ENCODE measurements at places on chromosomes 13 and 19. TPM values are rescaled to one million over a fixed set of nuclear protein-coding genes. Genes with fewer than 3 reads are reported as not detected.

ZNF93 gene
- 4.4 TPM for total RNA-seq

ZNF180 gene
- total RNA-seq: 9.4 TPM

DNA sequence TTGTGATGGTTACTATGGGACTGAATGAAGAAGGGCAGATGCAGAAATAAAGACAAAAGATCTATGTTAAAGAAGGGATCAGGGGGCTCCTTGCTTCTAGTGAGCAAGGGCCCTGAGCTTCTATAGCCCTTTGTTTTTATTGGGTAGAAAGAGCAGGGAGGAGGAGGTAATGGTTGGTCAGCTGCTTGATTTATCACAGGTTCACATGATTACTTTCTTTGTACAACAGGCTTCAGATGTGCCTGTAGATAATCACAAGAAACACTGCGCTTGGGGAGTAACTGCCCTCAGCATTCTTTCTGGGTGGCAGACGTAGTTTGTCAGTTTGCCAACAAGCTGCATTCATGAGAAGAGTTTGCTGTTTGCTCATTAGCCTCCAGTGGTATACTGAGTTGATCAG lies 4.8 kb upstream of the ZNF439 start:
- no peaks in the 10 kb centered on the region for H3K27me3 ChIP-seq
- H3K36me3 ChIP-seq: no peaks in the 10 kb centered on the region
- no peak overlapping the region for H3K27ac ChIP-seq
- DNase-seq: no peak

DNA sequence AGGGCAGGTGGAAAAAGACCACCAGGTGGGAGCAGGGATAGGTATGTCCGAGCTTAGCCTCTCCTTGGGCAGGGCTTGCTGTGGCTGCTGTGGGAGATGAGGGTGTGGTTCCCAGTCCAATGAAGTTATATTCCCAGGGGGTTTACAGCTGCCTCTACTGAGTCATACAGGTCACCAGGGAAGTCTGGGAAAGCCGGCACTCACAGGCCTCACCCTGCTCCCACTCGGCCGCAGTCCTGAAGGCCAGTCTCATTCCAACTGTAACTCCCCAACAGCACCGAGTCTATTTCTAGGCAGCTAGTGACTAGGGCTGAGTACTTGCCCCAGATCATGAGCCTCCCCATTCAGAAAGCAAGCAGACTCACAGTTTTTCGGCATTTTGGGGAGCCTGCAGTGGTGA lies 77.1 kb downstream of the FNDC3A start:
- no peaks in the 10 kb centered on the region for H3K4me1 ChIP-seq
- no peak overlapping the region for H3K4me3 ChIP-seq
- no peak overlapping the region for H3K27ac ChIP-seq
- no peak for DNase-seq
- H3K27me3 ChIP-seq: no peaks in the 10 kb centered on the region
- H3K36me3 ChIP-seq: no peaks in the 10 kb centered on the region

GRCh38 chr19:1112268-1113029 lies 8.7 kb downstream of the GPX4 start:
- H3K36me3 ChIP-seq: peaks cover 73% of the 10 kb centered on the region
- peak overlapping the region; percentile 21 for H3K27ac ChIP-seq
- no peaks in the 10 kb centered on the region for H3K27me3 ChIP-seq
- H3K4me3 ChIP-seq: no peak overlapping the region
- H3K4me1 ChIP-seq: peaks cover 16% of the 10 kb centered on the region

GRCh38 chr19:50475101-50475568 lies 1.2 kb upstream of the EMC10 start:
- no peak overlapping the region for H3K27ac ChIP-seq
- DNase-seq: no peak
- no peaks in the 10 kb centered on the region for H3K27me3 ChIP-seq
- H3K36me3 ChIP-seq: peaks cover 22% of the 10 kb centered on the region

DNA sequence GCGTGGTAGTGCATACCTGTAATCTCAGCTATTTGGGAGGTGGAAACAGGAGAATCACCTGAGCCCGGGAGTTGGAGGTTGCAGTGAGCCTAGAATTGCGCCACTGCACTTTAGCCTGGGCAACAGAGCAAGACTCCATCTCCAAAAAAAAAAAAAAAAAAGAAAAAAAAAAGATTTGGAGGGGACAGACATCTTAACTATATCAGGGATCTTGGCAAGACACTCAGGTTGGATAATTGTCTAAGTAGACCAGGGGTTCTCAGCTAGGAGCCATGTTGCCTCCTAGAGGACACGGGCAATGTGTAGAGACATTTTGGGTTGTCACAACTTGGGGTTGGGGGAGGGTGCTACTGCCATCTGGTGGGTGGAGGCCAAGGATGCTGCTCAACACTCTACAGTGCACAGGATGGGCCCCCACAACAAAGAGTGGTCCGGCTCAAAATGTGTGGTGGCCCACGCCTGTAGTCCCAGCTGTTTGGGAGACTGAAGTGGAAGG lies 1.9 kb upstream of the ZNF580 start:
- peaks cover 3% of the 10 kb centered on the region for H3K36me3 ChIP-seq
- no peak overlapping the region for H3K4me3 ChIP-seq
- no peak overlapping the region for H3K27ac ChIP-seq
- no peaks in the 10 kb centered on the region for H3K27me3 ChIP-seq

DNA sequence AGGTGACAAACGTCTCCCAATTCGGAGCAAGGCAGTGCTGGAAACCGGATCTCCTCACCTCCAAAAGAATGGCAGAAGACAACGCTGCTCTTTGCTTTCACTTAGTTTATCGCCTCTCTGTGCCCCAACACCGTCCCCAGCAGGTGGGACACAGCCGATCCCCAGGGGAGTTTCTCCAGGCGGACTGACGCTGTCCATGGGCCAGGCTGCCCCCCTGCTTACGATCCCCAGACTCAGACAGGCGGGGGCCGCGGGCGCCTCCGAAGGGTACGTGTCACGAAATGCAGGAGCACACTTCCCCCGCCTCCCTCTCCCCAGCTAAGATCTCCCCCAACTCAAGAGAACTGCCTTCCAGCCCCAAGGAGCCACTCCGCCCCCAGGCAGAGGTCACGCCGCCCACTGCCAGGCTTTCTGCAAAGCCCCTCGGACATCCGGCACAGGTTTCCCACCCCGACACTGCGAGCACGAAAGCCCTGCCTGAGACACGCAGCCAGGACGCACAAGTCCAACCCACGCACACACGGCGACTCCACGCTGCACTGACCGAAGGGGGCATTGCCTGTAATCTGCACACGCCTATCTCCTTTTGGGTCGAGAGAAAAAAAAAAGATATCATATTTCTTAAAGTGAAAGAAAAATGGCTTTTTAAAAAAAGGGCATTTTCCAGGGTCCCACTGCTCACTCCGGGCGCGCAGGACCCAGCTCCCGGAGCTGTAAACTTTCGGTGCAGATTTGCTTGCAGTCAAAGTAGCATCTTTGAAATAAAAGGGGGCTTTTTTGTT lies 2.0 kb downstream of the SPRY2 start:
- H3K4me3 ChIP-seq: peak overlapping the region; percentile 38
- H3K27me3 ChIP-seq: peaks cover 36% of the 10 kb centered on the region
- no peak for DNase-seq
- H3K4me1 ChIP-seq: peaks cover 40% of the 10 kb centered on the region
- H3K36me3 ChIP-seq: no peaks in the 10 kb centered on the region
- H3K27ac ChIP-seq: no peak overlapping the region

DNA sequence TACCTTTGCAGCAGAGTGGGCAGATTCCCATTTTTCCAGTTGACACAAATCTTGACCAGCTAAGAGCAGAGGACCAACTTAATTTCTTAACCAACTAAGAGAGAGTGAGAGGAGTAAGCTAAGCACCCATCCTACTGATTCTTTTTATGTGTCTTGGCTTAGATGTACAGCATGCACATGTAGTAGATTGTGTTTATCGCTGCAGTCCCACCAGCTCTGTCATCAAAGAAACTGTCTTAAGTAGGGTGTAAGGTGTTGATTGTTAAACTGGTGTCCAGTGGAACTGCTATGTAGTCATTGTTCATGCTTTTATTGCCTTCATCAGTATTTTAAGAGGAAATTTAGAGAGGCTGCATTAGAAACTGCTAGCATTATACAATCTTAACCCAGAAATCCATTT lies 9.0 kb upstream of the UFM1 start:
- no peaks in the 10 kb centered on the region for H3K36me3 ChIP-seq
- no peak for DNase-seq
- no peak overlapping the region for H3K4me3 ChIP-seq
- H3K27me3 ChIP-seq: peaks cover 4% of the 10 kb centered on the region

ADGRE3 gene
- total RNA-seq: not detected

DNA sequence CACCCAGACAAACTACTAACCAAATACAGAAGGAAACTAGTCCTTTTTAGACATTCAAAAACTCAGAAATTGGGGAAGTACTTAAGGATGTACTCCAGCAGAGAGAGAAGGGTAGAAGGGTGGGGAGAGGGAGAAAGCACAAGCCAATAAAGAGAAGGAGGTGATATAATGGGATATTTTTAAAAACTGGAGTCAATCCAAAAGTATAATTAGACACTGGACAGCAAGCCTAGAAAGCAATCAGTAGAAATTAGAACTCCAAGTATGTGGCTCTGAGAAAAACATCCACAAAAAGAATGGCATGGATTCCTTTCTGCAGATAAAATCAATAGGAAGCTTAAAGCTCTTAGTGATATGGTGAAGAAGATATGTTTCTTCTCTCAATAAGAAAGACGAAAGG lies 55.8 kb downstream of the PEPD start:
- no peak for DNase-seq
- H3K4me1 ChIP-seq: no peaks in the 10 kb centered on the region
- no peak overlapping the region for H3K4me3 ChIP-seq
- H3K27me3 ChIP-seq: no peaks in the 10 kb centered on the region

GRCh38 chr19:48480183-48480557 lies 11.0 kb downstream of the CYTH2 start:
- peak; percentile 55 for DNase-seq
- peak overlapping the region; percentile 71 for H3K4me3 ChIP-seq
- peaks cover 26% of the 10 kb centered on the region for H3K4me1 ChIP-seq

DNA sequence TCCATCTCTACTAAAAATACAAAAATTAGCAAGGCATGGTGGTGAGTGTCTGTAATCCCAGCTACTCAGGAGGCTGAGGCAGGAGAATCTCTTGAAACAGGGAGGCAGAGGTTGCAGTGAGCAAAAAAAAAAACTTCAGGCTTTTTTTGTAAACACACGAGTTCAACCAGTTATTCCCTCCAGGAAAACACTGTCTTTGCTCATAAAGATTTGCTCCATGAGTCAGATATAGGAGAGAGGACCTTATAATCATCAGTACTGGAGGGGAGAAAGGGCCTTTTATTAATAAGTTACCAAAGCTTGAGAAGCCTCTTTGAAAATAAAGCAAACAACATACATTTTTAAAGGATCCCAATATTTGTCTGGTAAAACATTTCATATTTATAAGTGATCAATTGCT lies 110.7 kb downstream of the EFNB2 start:
- H3K27me3 ChIP-seq: no peaks in the 10 kb centered on the region
- H3K36me3 ChIP-seq: no peaks in the 10 kb centered on the region
- no peak for DNase-seq
- no peak overlapping the region for H3K4me3 ChIP-seq
- H3K4me1 ChIP-seq: no peaks in the 10 kb centered on the region
- no peak overlapping the region for H3K27ac ChIP-seq
